CD4-positive, CD25-positive, alpha-beta regulatory T cell (primary cell): ENCODE measurements at places on chromosomes 12 and 14.

- H3K4me3 ChIP-seq, result no peak overlapping the region
- no peaks in the 10 kb centered on the region for H3K36me3 ChIP-seq
- H3K27ac ChIP-seq, result no peak overlapping the region
- H3K27me3 ChIP-seq, result no peaks in the 10 kb centered on the region
Observed at GRCh38 chr14:81849714-81850113, 316.1 kb upstream of the SEL1L start.

DNA sequence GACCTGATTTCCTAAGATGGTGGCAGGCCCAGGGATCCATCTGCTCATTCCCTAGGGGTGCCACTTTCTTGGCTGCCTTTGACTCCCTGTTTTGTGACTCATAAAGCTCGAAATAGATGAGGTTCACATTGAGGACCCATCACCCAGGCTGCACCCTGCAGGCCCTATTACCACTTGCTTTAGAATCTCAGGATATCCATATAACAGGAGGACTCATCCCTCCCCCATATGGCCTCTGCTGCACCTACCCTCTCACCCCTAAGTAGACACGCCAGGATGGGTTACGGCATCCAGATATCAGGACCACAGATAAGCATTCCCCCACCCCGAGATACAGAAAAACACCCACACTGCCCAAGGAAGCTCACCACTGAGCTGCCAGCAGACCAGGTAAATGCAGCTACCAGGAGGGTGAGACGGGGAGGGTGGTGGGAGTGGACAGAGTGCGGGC is 155.7 kb downstream of the DPF3 start:
- no peak for DNase-seq
- no peak overlapping the region for H3K4me3 ChIP-seq
- no peak overlapping the region for H3K27ac ChIP-seq
- no peaks in the 10 kb centered on the region for H3K4me1 ChIP-seq
- H3K27me3 ChIP-seq, result no peaks in the 10 kb centered on the region

DNA sequence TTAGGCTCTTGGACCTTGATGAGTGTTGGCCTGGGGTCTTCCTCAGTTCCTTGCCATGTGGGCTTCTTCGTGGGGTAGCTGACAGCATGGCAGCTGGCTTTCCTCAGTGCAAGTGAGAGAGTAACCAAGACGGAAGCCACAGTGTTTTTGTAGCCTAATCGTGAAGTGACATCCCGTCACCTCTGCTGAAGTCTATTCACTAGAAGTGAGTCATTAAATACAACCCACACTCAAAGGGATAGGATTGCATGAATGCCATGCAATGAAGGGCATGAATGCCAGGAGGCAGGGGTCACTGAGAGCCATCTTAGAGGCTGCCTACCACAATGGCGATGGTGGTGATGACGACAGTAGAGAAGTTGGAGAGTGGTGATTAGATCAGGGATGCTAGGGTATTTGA is 13.5 kb upstream of the ASIC1 start:
- no peaks in the 10 kb centered on the region for H3K36me3 ChIP-seq
- H3K4me3 ChIP-seq, result no peak overlapping the region

DNA sequence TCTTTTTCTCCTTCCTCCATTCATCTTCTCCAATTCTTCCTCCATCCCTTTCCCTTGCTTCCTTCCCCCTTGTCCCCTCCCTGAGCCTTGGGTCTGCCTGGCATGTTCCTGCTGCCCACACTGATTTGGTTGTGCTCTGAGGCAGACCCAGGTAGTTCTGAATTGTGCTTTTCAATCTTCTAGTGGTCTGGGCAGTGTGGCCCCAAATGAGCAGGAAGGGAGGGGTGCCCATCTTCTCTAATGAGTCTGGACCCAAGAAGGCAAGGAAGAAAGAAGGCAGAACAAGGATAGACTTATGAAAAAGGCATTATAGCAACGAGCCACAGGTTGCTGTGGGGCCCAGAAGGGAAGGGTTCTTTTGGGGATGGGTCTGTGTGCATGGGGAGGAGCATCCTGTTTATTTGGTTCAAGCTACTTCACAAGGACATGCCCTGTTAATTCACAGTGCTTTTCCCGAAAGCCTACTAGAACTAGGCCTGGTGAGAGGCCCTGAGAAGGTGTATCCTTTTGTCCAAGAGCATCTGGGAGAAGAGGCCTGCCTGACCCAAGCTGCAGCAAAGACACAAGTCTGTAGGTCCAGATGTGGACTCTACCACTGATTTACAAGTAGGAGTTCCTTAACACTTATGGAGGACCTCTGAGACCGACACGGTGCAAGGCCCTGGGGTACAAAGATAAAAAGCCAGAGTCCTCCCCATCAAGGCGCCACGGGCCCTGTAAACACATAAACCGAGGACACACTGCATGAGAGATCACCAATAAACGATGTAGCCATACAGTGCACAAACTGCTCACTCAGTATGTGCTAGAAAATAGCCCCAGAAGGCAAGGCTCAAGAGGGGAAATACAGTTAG is 1.1 kb upstream of the SUSD6 start:
- peak overlapping the region; percentile 74 for H3K27ac ChIP-seq
- no peaks in the 10 kb centered on the region for H3K27me3 ChIP-seq
- H3K4me1 ChIP-seq, result peaks cover 42% of the 10 kb centered on the region
- no peaks in the 10 kb centered on the region for H3K36me3 ChIP-seq
- no peak for DNase-seq
